Pancreas (tissue), 10 donors: ENCODE measurements at places on chromosomes 11 and 22. TPM values are rescaled to one million over a fixed set of nuclear protein-coding genes. Genes with fewer than 3 reads are reported as not detected.
A peak's percentile ranks its signal among the peaks of the same experiment; 100 is the strongest.

Gene DDTL
- 1.4 TPM for polyA plus RNA-seq

Gene APLNR
- 0.19 TPM for polyA plus RNA-seq

Gene POU2F3
- 0.27 TPM for polyA plus RNA-seq

Gene KIAA0930
- 18.1 TPM for polyA plus RNA-seq

Gene FAM83F
- 4.9 TPM for polyA plus RNA-seq

Gene HEPACAM
- polyA plus RNA-seq = not detected

GRCh38 chr11:64088162-64089026 lies 52.7 kb downstream of the FLRT1 start:
- no peak for DNase-seq

- peak; percentile 41 for DNase-seq
These were observed 1.6 kb downstream of the KMT5B start for GRCh38 chr11:68211546-68211945.

DNA sequence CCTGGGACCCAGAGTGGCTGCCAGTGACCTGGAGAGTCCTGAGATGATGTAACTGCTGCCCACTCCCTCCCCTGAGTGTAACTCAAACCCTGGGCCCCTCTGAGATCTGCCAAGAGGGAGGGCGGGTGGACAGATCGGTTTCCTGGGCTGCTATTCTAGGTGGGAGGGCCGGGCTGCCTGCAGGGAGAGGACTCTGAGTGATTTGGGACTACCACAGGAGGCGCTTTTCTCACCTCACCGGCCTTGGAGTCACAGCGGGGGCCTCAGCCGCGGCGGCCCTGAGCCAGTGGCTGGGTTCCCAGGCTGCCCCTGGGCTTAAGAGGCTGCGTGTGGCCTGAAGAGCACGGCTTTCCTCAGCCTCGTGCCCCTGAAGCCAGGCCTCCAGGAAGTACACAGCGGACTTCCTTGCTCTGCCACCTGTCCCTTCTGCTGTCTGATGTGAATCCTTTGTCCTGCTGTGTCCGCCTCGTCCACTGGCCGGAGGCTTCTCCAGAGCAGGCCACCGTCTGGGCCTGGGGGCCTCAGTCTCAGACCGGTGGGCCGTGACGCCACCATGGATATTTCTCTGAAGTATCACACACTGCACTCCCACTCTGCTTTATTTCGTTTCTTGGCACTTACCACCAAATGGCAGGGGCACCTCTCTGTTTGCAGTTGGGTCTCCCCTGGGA lies 11.5 kb downstream of the RELT start:
- no peak for DNase-seq

DNA sequence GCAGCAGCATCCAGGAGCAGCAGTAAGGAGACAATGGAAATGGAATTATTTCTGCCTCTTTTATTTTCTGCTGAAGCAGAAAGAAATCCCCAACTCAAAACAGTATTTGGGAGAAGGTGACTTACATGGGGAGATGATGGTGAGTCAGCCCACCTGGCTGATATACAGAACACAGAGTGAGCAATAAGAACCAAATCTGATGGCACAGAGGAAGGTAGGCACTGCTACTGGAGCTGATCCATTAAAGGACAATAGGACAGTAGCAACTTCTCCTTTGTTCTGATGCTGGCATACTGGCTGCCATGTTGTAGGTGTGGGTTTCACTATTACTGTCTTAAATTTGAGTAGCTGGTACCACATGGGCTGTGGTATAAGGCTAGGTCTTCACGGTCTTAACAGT lies 45.2 kb downstream of the CLPB start:
- no peak for DNase-seq

- no peak for DNase-seq
These were observed 84.1 kb downstream of the WNT7B start for GRCh38 chr22:45892681-45893461.

DNA sequence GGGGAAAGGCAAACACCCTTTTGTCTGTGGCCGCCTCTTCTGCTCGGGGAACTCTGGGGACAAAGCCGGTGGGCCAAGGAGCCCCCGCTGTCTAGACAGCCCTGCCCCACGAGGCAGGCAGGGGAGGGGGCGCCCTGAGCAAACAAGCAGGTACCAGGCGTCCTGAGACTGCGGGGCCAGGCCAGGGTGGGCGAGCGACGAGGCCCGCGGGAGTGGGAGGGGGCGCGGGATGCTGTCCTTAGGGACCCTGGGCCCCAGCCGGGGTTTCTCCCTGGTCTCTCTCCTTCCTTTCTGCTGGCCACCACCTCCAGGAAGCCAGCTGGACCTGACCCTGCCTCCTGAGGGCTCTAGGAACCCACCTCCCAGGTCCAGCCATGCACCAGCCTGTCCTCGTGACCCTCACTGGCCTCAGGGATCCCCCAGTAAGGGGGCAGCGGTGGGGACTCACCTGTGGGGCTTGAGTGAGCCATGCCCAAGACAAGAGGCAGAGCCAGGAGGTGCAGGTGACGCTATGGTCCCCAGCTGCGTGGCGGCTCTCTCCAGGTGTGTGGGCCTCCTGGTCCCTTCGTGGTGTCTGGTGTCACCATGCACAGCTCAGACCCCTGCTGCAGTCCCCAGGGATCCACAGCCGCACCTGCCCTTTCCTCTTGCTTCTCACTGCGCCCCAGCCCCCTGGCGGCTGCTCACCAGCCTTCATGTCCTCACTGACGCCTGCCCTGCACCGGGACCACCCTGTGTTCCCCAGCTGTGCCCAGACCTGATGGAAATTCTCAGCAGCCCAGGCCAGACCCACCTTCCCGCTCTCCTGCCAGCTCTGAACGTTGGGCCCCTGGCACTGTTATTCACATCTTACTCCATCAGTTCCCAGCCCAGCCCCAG lies 26.5 kb upstream of the MUC5AC start:
- no peak for DNase-seq

DNA sequence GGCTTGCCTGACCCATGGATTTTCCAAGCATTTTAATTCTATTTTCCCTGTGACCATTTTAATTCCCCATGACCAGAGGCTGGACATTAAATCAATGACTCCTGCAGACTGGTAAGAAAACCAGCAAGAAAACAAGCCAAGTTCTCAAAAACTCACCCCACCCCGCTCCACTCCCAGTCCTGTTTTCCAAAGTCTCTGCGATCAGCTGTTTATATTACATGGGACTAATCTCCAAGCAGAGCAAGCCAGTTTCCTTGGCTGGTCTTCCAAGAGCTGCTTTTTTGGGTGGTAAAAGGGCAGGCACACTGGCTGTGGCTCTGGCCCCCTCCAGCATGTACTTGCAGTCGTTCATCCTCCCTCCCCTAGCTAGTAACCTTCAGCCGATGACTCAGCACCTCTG lies 97.9 kb downstream of the RRAS2 start:
- no peak for DNase-seq

- no peak for DNase-seq
These were observed 1.5 kb upstream of the BAIAP2L2 start for GRCh38 chr22:38111925-38112355.

DNA sequence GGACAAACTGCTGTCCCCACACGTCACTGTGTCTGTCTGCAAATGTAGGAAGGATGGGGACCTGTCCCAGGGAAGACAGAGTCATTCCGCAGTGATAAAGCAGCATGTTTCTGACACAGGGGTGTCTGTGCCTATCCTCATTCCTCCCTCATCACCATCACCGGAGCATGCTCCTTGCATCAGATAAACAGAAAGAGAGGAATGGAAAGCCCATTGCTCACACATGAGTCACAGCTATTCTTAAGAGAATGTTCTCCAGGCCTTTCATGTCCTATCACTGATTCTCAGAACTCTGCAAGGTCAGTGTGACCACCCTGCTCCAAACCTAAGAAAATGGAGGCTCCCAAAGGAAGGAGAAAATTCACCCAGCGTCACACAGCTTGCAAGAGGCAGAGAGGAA lies 38.9 kb downstream of the ZNF195 start:
- DNase-seq = no peak

- DNase-seq = no peak
These were observed 22.9 kb downstream of the RAB38 start for GRCh38 chr11:88152381-88152780.

GRCh38 chr11:11589437-11589836 lies 32.4 kb downstream of the GALNT18 start:
- DNase-seq = no peak

GRCh38 chr22:43821606-43822425 lies 9.7 kb upstream of the EFCAB6 start:
- no peak for DNase-seq

DNA sequence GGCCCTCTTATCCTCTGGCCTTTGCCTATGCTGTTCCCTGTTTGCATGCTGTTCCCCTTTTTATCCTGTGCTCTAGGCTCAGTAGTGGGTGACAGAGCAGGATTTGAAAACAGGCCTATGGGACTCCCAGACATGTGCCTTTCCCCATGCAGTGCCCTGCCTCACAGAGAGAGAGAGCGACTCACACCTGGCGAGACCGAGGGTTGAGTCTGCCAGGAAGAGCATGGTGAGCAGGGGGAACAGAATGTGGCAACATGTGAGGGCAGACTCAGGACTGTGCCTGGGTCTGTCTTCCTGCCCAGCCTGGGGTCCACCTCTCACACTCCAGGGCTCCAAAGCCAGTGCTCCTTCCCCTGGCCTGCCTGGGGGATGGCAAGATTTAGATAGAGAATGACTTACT lies 75.0 kb downstream of the NFAM1 start:
- no peak for DNase-seq

GRCh38 chr11:86360775-86361395 lies 13.8 kb upstream of the CCDC81 start:
- no peak for DNase-seq

DNA sequence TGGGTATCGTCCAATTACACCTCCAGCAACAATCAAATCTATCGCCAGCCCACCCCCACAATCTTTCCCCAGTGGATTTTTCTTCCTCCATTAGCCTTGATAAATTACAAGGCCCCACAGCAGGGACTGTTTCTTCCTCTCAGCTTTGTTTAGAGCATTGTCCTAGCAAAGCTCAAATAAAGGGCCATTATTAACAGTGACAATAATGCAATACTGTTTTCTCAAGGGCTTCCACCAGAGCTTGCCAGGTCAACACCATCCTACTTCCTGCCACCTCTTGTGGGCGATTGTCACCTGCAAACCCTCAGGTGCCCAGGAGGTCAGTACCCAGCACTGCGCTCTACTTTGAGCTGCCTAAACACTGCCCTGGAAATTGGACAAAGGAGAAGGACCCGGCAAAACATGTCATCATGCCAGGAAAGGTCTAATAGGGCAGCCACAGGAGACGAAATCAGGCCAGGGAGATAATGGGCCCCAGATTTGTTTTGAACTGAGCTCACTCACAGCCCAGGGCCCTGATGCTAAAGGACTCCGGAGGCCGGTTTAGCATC lies 95.2 kb downstream of the ABTB2 start:
- peak; percentile 34 for DNase-seq

DNA sequence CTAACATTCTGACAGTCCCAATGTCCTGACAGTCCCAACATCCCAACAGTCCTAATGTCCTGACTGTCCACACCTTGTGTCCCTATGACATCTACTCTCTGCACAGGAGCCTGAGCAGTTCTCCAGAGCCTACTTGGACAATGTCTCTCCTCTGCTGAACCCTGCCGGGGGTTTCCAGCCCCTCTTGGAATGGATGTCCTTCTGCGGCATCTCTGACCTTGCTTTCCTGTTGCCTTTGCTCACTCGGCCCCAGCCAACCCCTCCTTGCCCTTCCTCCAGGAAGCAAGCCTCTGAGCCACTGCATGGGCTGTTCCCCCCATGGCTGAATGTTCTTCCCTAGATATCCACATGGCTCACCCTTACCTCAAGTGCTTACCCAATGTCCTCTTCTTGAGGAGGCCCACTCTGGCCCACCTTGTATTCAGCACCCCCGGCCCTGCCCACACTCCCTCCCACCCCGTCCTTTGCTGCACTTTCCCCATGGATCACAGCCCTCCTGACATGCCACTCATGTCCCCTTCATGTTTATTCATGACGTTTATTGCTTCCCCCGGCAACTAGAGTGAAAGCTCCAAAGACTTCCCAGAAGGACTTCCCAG lies 59.5 kb downstream of the DHCR7 start:
- no peak for DNase-seq

DNA sequence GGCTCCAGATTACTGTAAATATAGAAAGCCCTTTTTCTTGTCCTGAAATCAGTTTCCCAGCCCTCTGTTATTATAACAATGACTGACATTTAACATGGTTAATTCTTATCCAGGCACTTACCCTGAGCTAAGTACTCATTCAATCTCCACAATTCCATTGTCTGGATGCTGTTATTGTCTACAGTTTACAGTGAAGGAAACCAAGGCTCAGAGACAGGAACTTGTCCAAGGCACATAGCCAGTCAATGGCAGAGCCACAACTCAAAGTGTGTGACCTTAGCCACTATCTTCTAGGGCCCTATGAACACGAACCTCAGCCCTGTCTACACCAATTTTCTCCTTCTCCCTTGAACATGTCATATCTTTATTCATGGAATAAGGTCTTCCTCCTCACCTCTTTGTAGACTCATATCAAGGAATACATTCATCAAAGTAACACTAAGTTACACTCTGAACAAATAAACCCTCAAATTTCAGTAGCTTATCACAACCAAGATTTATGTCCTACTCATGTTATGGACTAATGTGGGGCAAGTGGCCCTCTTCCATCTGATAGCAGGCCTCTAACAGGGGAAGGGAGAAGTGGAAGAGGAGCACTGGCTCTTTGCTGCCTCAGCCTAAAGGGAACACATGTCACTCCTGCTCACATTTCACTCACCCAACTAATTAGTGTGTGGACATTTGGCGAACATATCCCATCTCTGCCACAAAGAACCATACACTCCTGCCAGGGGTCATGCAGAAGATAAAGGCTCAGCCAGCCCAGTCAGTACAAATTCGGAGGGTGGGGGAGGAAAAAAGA lies 39.3 kb upstream of the APLNR start:
- no peak for DNase-seq
